ENCODE measurements at places on chromosomes 4 and X.

- H3K4me1 ChIP-seq, result no peaks in the 10 kb centered on the region
- H3K27me3 ChIP-seq, result no peaks in the 10 kb centered on the region
- DNase-seq, result no peak
- no peak overlapping the region for H3K27ac ChIP-seq
- no peak overlapping the region for H3K4me3 ChIP-seq
Measured at GRCh38 chrX:27889878-27890277, 82.1 kb downstream of the MAGEB10 start.

- no peaks in the 10 kb centered on the region for H3K27me3 ChIP-seq
- H3K4me1 ChIP-seq, result no peaks in the 10 kb centered on the region
- H3K4me3 ChIP-seq, result no peak overlapping the region
- H3K27ac ChIP-seq, result no peak overlapping the region
- no peaks in the 10 kb centered on the region for H3K36me3 ChIP-seq
- no peak for DNase-seq
Measured at GRCh38 chr4:17688011-17688441, 73.6 kb downstream of the MED28 start.

DNA sequence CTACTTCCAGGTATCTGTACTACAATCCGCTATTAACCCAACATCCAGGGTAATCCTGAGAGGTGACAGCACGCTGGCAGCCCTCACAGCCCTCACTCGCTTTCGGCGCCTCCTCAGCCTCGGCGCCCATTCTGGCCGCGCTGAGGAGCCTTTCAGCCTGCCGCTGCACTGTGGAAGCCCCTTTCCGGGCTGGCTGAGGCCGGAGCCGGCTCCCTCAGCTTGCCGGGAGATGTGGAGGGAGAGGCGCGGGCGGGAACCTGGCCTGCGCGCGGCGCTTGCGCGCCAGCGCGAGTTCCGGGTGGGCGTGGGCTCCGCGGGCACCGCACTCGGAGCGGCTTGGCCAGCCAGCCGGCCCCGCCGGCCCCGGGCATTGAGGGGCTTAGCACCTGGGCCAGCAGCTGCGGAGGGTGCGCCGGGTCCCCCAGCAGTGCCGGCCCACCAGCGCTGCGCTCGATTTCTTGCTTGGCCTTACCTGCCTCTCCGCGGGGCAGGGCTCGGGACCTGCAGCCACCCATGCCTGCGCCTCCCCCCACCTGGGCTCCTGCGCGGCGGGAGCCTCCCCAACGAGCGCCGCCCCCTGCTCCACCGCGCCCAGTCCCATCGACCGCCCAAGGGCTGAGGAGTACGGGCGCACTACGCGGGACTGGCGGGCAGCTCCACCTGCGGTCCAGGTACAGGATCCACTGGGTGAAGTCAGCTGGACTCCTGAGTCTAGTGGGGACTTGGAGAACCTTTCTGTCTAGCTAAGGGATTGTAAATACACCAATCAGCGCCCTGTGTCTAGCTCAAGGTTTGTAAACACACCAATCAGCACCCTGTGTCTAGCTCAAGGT, 87.3 kb downstream of the PRSS12 start:
- H3K4me3 ChIP-seq, result peak overlapping the region; percentile 70
- no peaks in the 10 kb centered on the region for H3K36me3 ChIP-seq
- peak; percentile 23 for DNase-seq
- H3K27ac ChIP-seq, result peak overlapping the region; percentile 66
- peaks cover 16% of the 10 kb centered on the region for H3K27me3 ChIP-seq

DNA sequence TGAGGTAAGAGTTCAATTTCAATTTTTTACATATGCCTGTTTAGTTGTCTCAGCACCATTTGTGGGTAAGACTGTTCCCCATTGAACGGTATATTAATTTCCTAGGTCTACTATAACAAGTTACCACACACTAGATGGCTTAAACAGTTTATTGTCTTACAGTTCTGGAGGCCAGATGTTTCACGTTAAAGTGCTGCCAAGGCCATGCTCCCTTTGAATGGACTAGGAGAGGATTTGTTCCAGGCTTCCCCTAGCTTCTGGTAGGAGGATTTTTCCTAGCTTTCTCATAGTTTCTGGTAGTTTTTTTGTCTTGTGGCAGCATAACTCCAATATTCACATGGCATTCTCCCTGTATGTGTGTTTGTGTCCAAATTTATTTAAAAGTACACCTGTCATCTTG, 149.3 kb upstream of the CYSLTR1 start:
- DNase-seq, result no peak
- H3K27ac ChIP-seq, result no peak overlapping the region
- H3K36me3 ChIP-seq, result no peaks in the 10 kb centered on the region

DNA sequence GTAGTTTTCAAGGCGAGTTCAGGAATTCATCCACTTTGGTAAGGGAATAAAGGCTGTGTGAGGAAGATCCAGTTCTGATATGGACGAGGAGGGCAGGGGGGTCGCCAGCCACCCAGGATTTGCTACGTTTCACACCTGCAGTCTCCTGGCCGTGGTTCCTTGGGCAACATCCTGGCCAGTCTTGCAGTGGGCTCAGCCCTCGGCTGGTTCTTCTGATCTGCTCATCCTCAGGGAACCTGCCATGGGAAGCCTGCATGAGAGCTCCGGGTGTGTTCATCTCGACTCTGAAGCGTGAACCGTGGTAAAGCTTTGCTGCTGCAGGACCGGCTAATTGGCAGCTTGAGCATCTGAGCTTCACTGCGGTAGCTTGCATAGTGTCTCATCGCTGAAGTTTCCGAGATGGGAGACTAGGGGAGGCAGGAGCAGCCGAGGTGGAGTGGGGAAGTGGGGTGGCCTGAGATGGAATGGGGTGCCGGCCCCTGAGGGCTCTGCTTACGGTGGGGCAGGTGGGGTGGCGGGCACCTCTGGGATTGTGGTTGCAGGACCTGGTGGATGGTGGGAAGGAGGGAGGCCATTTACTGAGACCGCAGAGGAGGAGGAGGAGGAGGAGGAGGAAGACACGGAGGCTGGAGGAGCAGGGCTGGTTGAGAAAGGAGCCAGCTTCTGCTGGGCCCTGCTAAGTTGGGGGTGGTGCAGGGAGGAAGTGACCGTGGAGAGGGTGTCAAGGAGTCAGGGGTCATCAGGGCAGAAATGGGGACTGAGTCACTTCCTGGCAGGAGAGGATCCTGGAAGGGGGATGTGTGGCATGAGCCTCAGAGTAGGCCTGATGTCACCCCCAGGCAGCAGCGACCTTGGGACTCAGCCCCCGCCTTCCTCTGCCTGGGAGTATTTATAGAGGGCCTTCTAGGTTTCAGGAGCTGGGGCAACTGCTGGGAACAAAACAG, 213.1 kb upstream of the PSAPL1 start:
- no peaks in the 10 kb centered on the region for H3K27me3 ChIP-seq
- no peak overlapping the region for H3K4me3 ChIP-seq
- no peaks in the 10 kb centered on the region for H3K36me3 ChIP-seq
- no peak overlapping the region for H3K27ac ChIP-seq

- H3K4me3 ChIP-seq, result no peak overlapping the region
- H3K36me3 ChIP-seq, result peaks cover 18% of the 10 kb centered on the region
- H3K4me1 ChIP-seq, result peaks cover 52% of the 10 kb centered on the region
- no peaks in the 10 kb centered on the region for H3K27me3 ChIP-seq
Measured at GRCh38 chrX:19727887-19728648, 159.3 kb downstream of the SH3KBP1 start.

- no peak for DNase-seq
- no peaks in the 10 kb centered on the region for H3K27me3 ChIP-seq
- H3K36me3 ChIP-seq, result peaks cover 13% of the 10 kb centered on the region
- H3K27ac ChIP-seq, result no peak overlapping the region
Measured at GRCh38 chr4:8410641-8411271, 29.8 kb downstream of the ACOX3 start.

DNA sequence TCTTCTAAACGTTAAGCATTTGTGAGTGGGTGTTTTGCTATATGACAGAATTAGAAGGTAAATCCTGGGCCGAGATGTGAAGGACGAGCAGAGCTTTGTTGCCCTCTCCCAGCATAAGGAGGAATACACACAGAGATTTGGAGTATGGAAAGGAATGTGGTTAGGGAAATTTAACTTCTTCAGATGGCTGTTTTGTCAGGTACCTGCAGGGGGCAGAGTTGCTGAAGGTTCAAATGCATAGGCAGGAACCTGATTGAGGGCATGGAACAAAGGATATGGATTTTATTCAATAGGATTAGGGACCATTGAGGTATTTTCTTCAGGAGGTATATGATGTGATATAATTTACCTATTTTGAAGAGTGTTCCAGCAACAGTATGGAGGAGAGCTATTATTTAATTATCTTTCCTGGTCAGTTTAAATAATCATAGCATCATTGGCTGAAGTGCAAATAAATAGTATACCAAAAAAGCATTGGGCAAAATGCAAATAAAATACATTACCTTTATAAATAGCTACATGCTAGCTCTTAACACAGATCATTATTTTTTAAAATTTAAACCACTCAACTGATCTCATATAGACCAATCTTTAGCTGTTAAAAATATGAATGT, 143.6 kb downstream of the SLIT2 start:
- DNase-seq, result peak; percentile 30
- no peak overlapping the region for H3K27ac ChIP-seq
- H3K27me3 ChIP-seq, result no peaks in the 10 kb centered on the region
- no peaks in the 10 kb centered on the region for H3K36me3 ChIP-seq

DNA sequence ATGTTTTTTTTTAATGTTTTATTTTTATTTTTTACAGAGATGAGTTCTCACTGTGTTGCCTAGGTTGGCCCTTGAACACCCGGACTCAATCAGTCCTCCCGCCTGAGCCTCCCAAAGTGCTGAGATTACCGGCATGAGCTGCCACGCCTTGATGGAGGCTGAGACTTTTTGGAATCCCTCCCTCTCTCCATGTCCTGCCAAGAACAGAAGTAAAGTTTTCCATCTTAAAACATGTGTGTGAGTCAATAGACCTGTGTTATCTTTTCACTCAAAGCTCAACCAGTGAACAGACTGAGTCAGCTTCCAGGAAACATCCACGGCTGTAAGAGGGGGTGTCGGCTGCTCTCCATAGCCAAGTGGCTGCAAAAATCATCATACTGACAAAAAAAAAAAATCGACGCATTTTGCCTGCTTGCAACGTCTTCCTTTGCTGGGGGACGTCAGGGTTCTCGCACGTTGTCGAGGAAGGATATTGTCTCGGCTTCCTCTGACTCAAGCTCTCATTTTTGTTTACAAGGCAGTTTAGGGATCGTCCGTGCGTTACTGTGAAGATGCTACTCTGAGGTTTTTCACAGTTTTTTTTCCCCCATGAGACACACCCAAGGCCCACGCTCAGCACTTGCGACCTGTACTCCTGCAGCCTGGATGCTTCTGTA, 10.0 kb upstream of the ASMTL start:
- H3K4me1 ChIP-seq, result peaks cover 58% of the 10 kb centered on the region
- peak overlapping the region; percentile 34 for H3K4me3 ChIP-seq
- H3K36me3 ChIP-seq, result peaks cover 50% of the 10 kb centered on the region
- DNase-seq, result peak; percentile 81
- no peaks in the 10 kb centered on the region for H3K27me3 ChIP-seq
- H3K27ac ChIP-seq, result peak overlapping the region; percentile 88

- peaks cover 8% of the 10 kb centered on the region for H3K4me1 ChIP-seq
- no peak overlapping the region for H3K4me3 ChIP-seq
- DNase-seq, result no peak
- H3K27ac ChIP-seq, result no peak overlapping the region
- H3K27me3 ChIP-seq, result peaks cover 3% of the 10 kb centered on the region
Measured at GRCh38 chr4:147550626-147551246, 66.5 kb upstream of the TMEM184C start.

GRCh38 chrX:125646195-125646594, 326.5 kb downstream of the TEX13C start:
- no peak for DNase-seq
- no peaks in the 10 kb centered on the region for H3K27me3 ChIP-seq
- H3K36me3 ChIP-seq, result no peaks in the 10 kb centered on the region

DNA sequence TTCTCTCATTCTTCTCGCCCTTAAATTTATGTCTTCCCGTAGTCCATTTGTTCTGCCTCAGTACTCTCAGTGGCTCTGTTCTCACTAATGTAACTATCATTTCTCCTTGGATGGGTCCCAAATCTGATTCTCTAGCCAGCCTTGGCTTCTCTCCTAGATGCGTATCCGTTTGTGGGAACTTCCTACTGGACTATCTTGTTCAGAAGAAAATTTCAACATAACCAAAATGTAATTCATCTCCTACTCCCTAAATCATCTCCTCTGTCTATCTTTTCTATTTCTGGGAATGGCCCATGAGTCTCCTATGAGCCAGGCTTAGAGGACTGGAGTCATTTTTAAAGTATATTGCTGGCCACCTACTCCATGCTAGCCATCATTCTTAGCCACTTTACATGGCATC, 4.4 kb upstream of the C4orf36 start:
- peaks cover 9% of the 10 kb centered on the region for H3K27me3 ChIP-seq
- DNase-seq, result no peak
- H3K36me3 ChIP-seq, result no peaks in the 10 kb centered on the region
- peaks cover 9% of the 10 kb centered on the region for H3K4me1 ChIP-seq

- H3K36me3 ChIP-seq, result peaks cover 38% of the 10 kb centered on the region
- no peak overlapping the region for H3K27ac ChIP-seq
- no peak for DNase-seq
- H3K4me1 ChIP-seq, result peaks cover 2% of the 10 kb centered on the region
- H3K27me3 ChIP-seq, result no peaks in the 10 kb centered on the region
Measured at GRCh38 chr4:36172656-36173055, 71.7 kb downstream of the ARAP2 start.

- no peaks in the 10 kb centered on the region for H3K4me1 ChIP-seq
- H3K27ac ChIP-seq, result no peak overlapping the region
- H3K4me3 ChIP-seq, result no peak overlapping the region
- no peaks in the 10 kb centered on the region for H3K36me3 ChIP-seq
- H3K27me3 ChIP-seq, result no peaks in the 10 kb centered on the region
- no peak for DNase-seq
Measured at GRCh38 chr4:66223068-66223703, 552.9 kb upstream of the EPHA5 start.

DNA sequence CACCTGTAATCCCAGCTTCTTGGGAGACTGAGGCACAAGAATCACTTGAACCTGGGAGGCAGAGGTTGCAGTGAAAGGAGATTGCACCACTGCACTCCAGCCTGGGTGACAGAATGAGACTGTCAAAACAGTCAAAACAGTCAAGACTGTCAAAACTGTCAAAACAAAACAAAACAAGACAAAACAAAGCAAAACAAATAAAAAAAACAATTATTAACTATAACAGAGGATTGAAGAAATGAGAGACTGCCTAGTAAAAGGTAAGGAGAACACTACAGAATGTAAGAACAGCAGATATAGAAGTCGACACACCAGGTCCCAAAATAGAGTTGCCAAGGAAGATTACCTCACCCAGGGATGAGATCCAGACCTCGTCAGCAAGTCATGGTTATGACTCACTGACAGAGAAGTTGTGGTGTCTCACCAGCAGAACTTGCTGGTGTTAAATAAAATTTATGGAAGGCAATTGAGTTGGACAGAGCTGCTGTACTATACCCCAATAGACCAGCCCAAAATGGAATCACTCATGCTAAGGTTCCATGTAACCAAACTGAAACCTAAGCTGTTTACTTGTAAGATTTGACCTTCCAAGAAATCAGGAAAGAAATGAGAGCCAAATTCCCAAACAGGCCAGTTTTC, 32.1 kb upstream of the GK start:
- DNase-seq, result no peak
- no peaks in the 10 kb centered on the region for H3K4me1 ChIP-seq
- H3K36me3 ChIP-seq, result no peaks in the 10 kb centered on the region
- H3K27ac ChIP-seq, result no peak overlapping the region
- H3K27me3 ChIP-seq, result no peaks in the 10 kb centered on the region

- no peak overlapping the region for H3K4me3 ChIP-seq
- no peak for DNase-seq
- no peaks in the 10 kb centered on the region for H3K27me3 ChIP-seq
- peaks cover 28% of the 10 kb centered on the region for H3K36me3 ChIP-seq
- no peak overlapping the region for H3K27ac ChIP-seq
- H3K4me1 ChIP-seq, result peaks cover 49% of the 10 kb centered on the region
Measured at GRCh38 chr4:39713691-39714090, 15.8 kb downstream of the UBE2K start.

- H3K4me1 ChIP-seq, result peaks cover 2% of the 10 kb centered on the region
- H3K4me3 ChIP-seq, result no peak overlapping the region
- peaks cover 7% of the 10 kb centered on the region for H3K27me3 ChIP-seq
- H3K27ac ChIP-seq, result no peak overlapping the region
- no peaks in the 10 kb centered on the region for H3K36me3 ChIP-seq
Measured at GRCh38 chr4:77347351-77347966, 190.5 kb downstream of the CCNG2 start.
